ENCODE measurements at places on chromosomes 4 and X.

DNA sequence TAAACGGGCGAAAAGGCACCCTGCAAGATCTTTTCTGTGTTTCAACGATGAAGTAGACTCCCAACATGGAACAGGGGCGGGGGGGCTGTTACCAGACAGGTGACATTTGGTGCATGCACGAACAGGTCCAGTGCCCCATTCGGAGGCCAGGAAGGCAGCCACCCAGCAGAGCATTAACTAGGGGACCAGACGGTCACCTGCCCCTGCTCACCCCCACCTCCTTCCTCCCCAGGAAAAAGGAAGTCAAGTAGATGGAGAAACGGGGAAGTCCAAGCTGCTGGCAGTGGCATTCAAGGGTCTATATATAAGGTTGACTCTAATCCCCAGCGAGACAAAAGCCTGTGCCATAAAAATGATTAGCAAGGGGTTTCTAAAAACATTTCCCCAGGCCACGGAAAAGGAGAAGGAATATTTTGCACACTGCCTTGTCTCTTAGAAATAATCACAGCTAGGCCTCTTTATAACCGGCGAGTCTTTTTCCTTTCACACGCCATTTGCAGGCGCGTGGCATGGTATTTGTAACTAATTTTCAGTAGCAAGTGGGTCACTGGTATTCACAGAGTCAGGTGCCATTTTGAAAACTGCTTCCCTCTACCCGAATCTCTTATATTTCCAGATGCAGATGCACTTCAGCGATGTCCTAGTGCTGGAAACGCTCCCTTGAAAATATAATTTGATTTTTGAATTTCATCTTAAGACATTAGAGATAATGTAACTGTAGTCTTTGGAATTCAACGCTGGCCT, 1.2 kb upstream of the TMSB4X start:
- no peak for DNase-seq

DNA sequence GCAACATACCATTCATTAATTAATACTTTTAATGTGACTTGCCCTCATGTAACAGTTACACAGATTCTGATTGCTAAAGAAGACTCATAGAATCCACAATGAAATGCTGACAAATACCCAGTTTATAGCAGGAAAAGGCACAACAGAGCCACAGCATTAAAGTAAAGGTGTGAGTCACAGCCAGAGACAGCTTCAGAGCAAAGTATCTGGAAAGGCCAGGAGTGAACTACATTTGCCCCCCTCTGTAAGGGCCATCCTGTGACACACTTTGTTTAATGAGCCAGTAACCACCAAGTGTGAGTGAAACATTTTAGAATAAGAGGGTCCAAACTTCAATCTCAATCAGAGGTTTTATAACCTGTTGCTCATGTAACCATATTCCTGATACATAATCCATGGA, 133.8 kb upstream of the TACR3 start:
- no peak for DNase-seq

DNA sequence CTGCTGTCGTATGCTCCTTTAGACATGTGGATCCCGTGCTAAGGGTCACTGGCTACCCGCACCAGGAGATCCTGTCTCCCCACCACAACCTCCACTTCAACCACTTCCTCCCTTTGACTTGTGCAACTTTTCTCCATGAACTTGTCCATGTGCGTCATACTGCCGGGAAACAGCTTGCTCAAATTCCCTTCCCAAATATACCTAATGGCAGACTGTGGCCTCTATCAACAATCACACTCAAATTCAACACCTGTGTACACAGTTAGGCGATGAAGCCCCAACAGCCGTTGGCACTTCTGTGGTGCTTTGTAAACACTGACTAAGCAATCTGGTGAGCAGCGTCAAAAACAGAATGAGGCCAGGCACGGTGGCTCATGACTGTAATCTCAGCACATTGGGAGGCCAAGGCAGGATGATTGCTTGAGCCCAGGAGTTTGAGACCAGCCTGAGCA, 49.5 kb downstream of the CD99L2 start:
- no peak for DNase-seq

- DNase-seq = no peak
Observed at GRCh38 chr4:74968456-74969164, 35.7 kb downstream of the PARM1 start.

GRCh38 chrX:78957049-78957767, 12.0 kb downstream of the P2RY10 start:
- no peak for DNase-seq

DNA sequence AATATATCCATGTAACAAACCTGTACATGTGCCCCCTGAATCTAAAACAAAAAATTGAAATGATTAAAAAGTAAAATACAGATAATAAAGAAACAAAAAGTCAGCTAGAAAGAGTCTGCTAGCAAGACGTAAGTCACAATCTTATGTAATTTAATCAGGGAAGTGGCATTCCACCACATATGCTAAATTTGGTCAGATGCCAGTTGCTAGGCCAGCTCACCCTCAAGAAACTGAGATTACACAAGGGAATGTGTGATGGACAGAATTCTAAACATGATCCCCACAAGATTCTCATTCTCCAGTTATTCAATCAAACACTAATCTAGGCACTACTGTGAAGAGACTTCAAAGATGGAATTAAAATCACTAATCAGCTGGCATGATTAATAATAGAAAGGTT, 689.3 kb downstream of the CENPC start:
- no peak for DNase-seq

DNA sequence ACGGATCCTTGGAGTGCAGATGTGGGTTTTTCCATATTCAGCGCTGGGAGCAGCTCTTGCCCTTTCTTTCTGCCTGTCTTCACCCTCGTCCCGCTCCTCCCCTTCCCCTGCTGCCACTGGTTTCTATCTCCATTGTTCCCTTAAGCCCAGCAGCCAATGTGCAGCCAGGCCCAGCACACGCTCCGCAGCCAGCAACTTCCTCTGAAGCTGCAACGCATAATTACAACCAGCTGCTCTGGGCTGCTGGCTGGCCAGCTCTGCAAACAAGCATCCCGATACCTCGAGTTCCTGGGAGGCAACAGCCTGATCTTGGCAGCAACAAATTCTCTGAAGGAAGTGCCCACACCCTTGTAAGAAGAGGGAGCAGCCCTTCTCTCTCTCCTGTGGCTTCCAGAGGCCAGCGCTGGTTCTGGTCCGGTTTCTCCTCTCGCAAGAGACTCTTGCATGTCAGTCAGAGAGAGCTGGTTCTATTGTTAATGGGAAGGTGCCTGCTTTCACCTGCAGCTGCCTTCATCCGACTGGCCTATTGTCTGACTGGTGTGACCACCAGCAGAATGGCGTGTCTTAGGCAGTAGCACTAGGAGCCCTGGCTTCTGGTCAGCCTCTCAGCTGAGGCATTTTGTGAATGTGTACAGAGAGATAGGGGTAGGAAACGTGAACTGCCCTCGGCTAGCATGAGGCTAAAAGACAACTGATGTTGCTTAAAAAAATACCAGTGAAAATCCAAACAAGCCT, 83.8 kb upstream of the MAML3 start:
- DNase-seq = no peak

DNA sequence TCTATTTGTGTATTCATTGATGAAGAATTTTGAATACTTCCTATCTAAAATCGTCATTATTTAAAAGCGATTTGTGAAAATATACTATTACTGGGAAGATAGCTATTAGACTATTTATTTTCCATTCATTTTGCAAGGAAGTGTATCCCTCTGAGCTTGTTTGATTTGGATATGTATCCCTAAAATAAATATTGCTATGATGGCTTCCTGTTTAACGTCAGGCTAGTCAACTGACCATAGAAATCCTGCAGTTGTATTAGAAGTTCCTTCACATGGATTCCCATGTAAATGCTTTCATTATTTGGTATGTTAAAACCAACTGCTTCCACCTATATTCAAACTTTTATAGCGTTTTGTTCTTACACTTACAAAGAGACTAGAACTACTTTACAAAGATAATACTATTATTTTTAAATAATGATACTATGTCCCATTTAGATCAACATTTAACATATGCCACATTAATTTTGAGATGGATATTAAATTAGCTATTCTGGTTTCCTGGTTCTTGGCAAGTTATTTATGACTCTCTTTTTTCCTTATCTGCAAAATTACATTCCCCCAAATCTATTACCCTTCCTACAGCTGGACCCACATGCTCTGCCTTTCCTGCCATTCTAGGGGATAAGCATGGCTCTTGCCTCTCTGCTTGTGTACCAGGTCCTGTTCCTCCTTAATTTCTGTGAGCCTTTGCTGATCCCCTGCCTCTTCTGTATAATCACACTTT, 26.7 kb upstream of the PDE5A start:
- no peak for DNase-seq

- no peak for DNase-seq
Observed at GRCh38 chr4:127505203-127505602, 127.6 kb upstream of the INTU start.

- DNase-seq = no peak
Observed at GRCh38 chr4:174467107-174467506, 55.2 kb downstream of the HPGD start.

DNA sequence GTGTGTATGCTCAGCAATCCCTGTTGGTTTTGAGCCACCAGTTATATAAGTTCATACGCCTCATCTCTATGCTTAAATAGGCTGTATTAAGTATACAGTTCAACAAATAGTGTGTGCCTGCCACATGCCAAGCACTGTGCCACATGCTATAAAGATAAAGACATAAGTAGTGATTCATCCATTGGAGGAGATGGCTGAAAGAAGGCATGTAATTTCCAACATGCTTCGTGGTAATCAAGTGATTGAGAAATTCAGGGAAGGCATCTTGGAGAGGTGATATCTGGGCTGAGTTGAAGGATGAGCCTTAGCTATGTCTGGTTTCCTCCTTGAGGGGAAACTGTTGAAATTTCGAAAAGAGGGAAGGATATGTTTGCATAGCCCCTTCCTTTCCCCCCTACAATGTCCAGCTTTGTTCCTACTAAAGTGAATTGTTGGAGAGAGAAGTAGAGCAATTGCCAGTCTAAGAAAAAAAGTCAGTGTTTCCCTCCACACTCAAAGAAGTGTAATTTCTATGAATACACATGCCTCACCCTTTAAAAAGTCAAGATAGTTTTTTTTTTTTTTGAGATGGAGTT, 96.5 kb downstream of the ARHGAP10 start:
- DNase-seq = no peak

GRCh38 chrX:15416133-15416993, 32.1 kb upstream of the VEGFD start:
- no peak for DNase-seq

DNA sequence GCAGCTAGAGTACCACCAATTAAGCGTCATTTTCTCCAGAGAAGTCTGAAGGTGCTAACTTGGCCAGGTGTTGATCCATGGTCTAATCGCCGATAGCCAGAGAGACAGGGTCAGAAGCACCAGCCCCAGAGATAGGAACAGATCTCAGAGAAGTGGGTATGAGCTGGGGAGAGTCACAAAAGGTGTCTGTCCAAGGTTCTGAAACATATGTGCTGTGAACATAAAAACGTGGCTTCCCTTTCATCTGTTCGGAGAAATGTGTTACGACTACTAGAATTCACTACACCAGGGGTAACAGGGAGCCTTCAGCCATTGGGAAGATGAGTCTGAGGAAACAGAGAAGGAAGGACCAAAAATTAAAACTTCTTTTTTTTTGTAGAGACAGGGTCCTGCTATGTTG, 91.3 kb downstream of the FBXL5 start:
- DNase-seq = no peak

DNA sequence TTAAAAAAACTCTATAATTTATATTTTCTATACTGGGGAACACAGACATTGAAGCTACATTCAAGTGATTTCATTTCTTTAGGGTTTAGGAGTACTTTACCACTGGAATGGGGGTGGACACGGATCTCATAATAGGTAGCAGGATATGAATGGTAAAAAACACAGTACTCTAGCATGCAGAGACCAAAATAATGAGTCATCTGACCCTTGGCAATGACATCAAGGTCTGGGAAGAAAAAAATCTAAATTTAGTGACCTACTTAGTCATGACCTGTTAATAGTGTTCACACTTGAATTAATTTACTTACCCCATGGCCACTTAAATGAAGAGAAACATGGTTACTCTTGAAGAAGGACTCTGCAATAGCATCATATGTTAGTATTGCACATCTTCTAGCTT, 187.9 kb downstream of the EPHA5 start:
- no peak for DNase-seq

DNA sequence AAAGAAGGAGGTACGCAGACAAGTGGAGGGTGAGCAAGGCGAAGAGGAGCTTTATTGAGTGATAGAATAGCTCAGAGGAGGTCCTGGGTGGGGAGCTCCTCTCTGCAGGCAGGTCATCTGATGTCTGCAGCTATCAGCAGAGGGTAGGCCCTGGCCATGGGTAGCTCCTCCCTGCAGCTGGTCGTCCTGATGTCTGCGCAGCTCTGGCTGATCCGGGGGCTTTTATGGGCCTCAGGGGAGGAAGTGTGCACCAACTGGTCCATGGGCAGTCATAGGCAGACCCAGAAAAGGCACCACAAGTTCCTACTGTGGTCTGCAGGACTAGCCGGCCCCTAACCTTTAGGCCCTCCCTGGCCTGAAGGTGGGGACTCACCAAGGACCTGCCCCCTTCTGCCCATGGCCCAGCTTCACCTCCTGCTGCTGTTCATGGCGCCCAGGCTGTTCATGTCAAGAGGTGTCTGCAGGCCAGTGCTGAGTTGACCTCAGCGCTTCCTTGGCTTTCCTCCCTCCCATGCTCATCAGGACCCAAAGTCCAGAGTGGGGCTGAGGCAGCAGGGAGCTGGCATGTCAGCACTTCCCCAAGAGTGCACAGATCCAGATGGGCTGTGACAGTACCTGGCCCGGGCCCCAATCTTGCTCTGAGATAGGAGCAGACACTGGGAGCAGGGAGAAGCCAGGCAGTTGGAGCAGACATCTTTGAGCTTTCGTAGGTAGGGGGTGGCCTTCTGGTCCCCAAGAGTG, 46.1 kb downstream of the ARAP2 start:
- DNase-seq = no peak

- DNase-seq = no peak
Observed at GRCh38 chr4:8682725-8683124, 90.2 kb downstream of the CPZ start.

- DNase-seq = no peak
Observed at GRCh38 chr4:188245651-188246050, 106.4 kb downstream of the TRIML1 start.

DNA sequence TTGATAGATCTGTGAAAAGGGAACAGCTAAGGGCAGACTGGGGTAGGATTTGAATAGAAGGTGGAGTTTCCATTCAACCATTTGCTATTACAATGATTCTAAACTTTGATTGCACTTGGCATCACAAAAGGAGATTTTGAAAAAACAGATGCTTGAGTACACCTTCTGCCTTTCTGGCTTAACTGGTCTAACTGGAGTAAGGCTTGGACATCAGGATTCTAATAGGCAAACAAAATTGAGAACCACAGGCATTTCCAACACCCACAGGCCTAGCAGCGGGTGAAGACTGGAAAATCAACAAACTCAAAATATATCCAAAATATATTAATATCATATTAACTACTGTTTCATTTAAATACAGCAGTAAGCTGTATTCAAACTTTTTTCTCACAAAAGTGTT, 1.9 kb upstream of the VEGFC start:
- DNase-seq = no peak

GRCh38 chr4:21248331-21248730, 548.1 kb downstream of the PACRGL start:
- no peak for DNase-seq

DNA sequence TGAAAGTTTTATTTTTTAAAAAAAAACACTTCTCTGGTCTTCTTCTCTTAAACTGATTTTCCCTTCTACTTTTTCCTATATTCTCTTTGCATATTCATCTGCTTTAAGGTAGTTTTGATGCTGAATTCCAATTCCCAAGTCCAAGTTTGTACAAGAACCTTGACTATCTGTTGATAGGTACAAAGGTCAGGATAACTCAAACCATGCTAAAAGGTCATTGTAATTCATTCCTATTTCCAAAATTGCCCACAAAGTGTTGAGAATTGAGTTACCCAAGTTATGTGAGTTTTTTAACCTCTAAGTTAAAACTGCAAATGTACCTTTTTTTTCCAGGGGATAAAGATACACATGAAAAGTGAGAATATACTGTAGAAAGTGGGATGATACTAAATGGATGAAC, 46.1 kb upstream of the TMEM192 start:
- DNase-seq = no peak
